Upper lobe of right lung (tissue), 1 donor: ENCODE measurements at places on chromosomes 6 and 20. TPM values are rescaled to one million over a fixed set of nuclear protein-coding genes. Genes with fewer than 3 reads are reported as not detected.

- no peaks in the 10 kb centered on the region for H3K27me3 ChIP-seq
- no peak overlapping the region for H3K27ac ChIP-seq
- H3K4me1 ChIP-seq, result no peaks in the 10 kb centered on the region
- DNase-seq, result no peak
- H3K36me3 ChIP-seq, result no peaks in the 10 kb centered on the region
- no peak overlapping the region for H3K4me3 ChIP-seq
Measured at GRCh38 chr6:56808871-56809359, 146.0 kb upstream of the BEND6 start.

DNA sequence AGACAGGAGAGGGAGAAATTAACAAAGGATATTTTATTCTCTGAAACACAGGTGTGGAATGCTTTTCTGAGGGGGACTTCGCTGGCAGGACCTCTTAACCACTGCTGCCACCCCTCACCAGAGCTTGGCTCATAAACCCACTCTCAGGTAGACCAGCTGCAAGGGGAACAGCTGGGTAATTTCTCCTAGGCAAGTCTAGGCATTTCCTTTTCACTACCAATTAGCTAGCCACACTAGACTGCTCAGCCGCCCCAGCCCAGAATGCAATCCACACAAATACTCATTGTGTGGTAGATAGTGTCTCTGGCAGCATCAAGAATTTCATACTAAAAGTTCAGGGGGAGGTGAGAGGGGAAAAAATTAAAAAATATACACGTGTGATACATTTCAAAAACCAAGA, 267.6 kb upstream of the ID4 start:
- no peaks in the 10 kb centered on the region for H3K4me1 ChIP-seq
- no peak for DNase-seq
- no peak overlapping the region for H3K27ac ChIP-seq

GRCh38 chr20:14521016-14521415, 183.6 kb upstream of the FLRT3 start:
- H3K4me1 ChIP-seq, result no peaks in the 10 kb centered on the region
- DNase-seq, result no peak
- no peak overlapping the region for H3K27ac ChIP-seq
- H3K36me3 ChIP-seq, result no peaks in the 10 kb centered on the region
- H3K4me3 ChIP-seq, result no peak overlapping the region
- no peaks in the 10 kb centered on the region for H3K27me3 ChIP-seq

Gene GRIK2
- total RNA-seq, result 0.38 TPM

GRCh38 chr6:44353336-44353735, 10.9 kb downstream of the SPATS1 start:
- DNase-seq, result no peak
- no peaks in the 10 kb centered on the region for H3K36me3 ChIP-seq
- no peak overlapping the region for H3K4me3 ChIP-seq
- no peaks in the 10 kb centered on the region for H3K27me3 ChIP-seq
- no peaks in the 10 kb centered on the region for H3K4me1 ChIP-seq
- H3K27ac ChIP-seq, result no peak overlapping the region

GRCh38 chr6:164378330-164378729, 931.1 kb downstream of the C6orf118 start:
- no peaks in the 10 kb centered on the region for H3K36me3 ChIP-seq
- no peak overlapping the region for H3K27ac ChIP-seq
- no peaks in the 10 kb centered on the region for H3K27me3 ChIP-seq
- no peak overlapping the region for H3K4me3 ChIP-seq
- no peak for DNase-seq

DNA sequence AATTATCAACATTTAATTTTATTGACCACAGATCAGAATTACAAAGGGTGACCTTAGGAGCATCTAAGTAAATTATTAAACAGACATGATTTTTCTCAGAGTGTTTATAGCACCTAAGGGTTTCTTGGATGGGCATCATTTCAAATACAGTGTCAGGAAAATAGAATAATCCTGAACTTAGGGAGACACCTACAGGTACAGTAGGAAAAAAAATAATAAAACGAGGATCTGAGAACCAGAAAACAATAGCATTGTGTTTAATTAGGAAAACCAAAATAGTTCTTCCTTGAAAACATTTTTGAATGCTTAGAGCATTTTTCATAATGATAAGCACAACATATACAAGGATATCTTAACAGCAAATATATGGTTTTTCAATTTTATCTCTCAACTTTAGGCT, 39.2 kb downstream of the MMUT start:
- no peak overlapping the region for H3K4me3 ChIP-seq
- H3K4me1 ChIP-seq, result no peaks in the 10 kb centered on the region
- no peaks in the 10 kb centered on the region for H3K36me3 ChIP-seq
- no peaks in the 10 kb centered on the region for H3K27me3 ChIP-seq
- DNase-seq, result no peak

GRCh38 chr20:34215711-34216381, 25.4 kb upstream of the ASIP start:
- H3K36me3 ChIP-seq, result no peaks in the 10 kb centered on the region
- no peaks in the 10 kb centered on the region for H3K27me3 ChIP-seq
- H3K27ac ChIP-seq, result peak overlapping the region; percentile 61

- no peaks in the 10 kb centered on the region for H3K4me1 ChIP-seq
- no peak for DNase-seq
- no peaks in the 10 kb centered on the region for H3K27me3 ChIP-seq
- no peak overlapping the region for H3K27ac ChIP-seq
- H3K36me3 ChIP-seq, result no peaks in the 10 kb centered on the region
Measured at GRCh38 chr6:134482593-134483270, 164.8 kb upstream of the SGK1 start.

DNA sequence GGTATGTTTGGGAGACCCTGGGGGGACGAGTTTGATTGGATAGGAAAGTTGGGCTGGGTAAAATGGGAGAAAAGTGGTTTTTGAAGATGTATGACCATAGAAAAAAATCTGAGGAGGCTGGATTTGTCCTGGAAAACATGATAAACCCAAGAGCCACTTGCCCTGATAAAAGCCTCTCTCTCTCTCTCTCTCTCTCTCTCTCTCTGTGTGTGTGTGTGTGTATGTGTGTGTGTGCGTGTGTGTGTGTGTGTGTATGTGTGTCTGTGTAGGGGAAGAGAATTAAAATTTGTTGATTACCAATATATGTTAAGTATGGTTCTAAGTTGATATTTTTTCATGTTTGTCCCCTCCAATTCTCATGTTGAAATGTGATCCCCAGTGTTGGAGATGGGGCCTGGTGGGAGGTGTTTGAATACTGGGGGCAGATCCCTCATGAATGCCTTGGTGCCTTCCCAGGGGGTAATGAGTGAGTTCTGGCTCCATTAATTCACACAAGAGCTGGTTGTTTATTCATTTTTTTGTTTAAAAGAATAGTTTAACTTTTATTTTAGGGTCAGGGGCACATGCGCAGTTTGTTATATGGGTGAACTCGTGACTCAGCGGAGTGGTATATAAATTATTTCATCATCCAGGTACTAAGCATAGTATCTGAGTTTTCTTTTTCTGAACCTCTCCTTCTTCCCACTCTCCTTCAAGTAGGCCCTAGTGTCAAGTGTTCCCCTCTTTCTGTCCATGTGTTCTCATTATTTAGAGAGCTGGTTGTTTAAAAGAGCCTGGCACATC, 208.8 kb downstream of the TFAP2B start:
- DNase-seq, result no peak
- no peaks in the 10 kb centered on the region for H3K4me1 ChIP-seq
- no peak overlapping the region for H3K27ac ChIP-seq
- no peaks in the 10 kb centered on the region for H3K27me3 ChIP-seq

DNA sequence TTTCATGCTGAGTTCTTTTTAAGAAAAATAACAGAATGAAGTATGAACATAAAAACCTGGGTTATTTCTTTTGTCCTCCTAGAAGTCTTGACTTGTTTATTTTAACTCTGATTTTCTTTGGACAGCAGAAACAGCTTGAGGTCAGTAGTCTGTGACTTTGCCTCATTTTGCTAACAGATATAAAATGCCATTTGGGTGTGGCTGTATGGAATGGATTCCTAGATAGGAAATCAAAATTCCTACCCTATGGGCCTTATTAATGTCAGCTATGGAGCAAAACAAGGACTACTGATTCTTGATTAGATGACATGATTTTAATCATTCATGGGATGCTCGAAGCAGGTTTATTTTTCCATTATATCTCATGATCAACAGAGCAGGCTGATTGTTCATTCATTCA, 46.8 kb upstream of the TENT5A start:
- no peaks in the 10 kb centered on the region for H3K36me3 ChIP-seq
- no peaks in the 10 kb centered on the region for H3K27me3 ChIP-seq
- no peak overlapping the region for H3K4me3 ChIP-seq
- H3K27ac ChIP-seq, result no peak overlapping the region
- no peaks in the 10 kb centered on the region for H3K4me1 ChIP-seq

GRCh38 chr20:37042986-37043972, 52.5 kb downstream of the RBL1 start:
- H3K27ac ChIP-seq, result peak overlapping the region; percentile 6
- no peaks in the 10 kb centered on the region for H3K27me3 ChIP-seq
- H3K4me3 ChIP-seq, result peak overlapping the region; percentile 0
- no peak for DNase-seq
- no peaks in the 10 kb centered on the region for H3K4me1 ChIP-seq

DNA sequence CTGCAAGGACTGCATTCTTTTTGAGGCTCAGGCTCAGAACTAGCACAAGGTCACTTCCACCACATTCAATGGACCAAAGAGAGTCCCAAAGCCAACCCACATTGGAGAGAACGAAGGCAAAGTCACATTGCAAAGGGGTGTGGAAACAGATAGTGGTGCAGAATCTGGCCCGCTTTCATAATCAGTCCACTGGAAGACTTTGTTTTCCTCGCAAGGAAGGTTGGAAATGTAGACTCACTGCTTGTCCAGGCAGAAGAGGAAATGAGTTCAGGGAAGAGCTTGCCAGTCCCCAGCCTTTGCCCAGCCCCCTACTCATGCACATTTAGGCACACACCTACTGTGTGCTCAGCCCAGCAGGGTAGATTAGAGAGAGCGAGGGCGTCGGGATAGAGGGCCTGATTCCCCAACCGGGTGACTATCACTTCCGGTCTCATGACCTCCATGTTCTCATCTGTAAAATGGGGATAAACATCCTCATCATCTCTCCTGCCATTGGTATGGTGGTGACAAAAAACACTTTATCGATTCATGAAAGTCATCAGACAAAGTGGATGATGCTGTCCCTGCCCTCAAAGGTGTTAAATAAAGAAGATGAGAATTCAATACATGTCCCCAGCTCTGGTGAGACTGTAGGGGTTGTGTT, 24.3 kb upstream of the CCN5 start:
- H3K27ac ChIP-seq, result peak overlapping the region; percentile 70
- no peak for DNase-seq
- H3K4me3 ChIP-seq, result no peak overlapping the region
- H3K4me1 ChIP-seq, result peaks cover 18% of the 10 kb centered on the region
- H3K27me3 ChIP-seq, result no peaks in the 10 kb centered on the region

GRCh38 chr6:43269273-43270007, 26.2 kb downstream of the TTBK1 start:
- DNase-seq, result peak; percentile 68
- no peaks in the 10 kb centered on the region for H3K36me3 ChIP-seq
- H3K27me3 ChIP-seq, result peaks cover 8% of the 10 kb centered on the region
- peaks cover 6% of the 10 kb centered on the region for H3K4me1 ChIP-seq
- peak overlapping the region; percentile 41 for H3K4me3 ChIP-seq

Gene LIME1
- 7.8 TPM for total RNA-seq

Gene COQ3
- total RNA-seq, result 3.9 TPM

DNA sequence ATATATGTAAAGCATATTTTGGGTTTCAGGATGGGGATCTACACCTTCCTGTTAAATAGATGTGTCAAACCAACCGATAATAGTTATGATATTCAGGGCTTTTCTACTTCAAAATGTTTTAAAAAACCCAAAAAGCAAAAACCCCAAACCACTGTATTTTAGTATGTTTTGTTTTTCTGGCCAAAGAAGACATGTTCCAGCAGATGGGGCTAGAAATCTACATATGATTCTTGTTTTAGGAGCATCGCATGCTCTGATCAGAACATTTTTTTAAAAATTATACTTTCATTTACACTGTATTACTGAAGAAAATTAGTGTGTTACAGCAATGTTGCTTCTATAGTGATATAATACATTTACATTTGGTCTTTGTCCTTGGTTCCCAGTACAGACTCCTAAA, 11.0 kb downstream of the RMND1 start:
- H3K27ac ChIP-seq, result no peak overlapping the region
- H3K36me3 ChIP-seq, result peaks cover 7% of the 10 kb centered on the region
- H3K4me1 ChIP-seq, result peaks cover 16% of the 10 kb centered on the region
- no peak overlapping the region for H3K4me3 ChIP-seq
- H3K27me3 ChIP-seq, result no peaks in the 10 kb centered on the region
